ENCODE measurements at places on chromosomes 4 and X.

GRCh38 chrX:130789793-130790192, 113.2 kb downstream of the ENOX2 start:
- DNase-seq: no peak

- DNase-seq: no peak
Observed at GRCh38 chr4:3674479-3674851, 91.7 kb upstream of the ADRA2C start.

- no peak for DNase-seq
Observed at GRCh38 chrX:110745288-110745687, 50.3 kb downstream of the CHRDL1 start.

DNA sequence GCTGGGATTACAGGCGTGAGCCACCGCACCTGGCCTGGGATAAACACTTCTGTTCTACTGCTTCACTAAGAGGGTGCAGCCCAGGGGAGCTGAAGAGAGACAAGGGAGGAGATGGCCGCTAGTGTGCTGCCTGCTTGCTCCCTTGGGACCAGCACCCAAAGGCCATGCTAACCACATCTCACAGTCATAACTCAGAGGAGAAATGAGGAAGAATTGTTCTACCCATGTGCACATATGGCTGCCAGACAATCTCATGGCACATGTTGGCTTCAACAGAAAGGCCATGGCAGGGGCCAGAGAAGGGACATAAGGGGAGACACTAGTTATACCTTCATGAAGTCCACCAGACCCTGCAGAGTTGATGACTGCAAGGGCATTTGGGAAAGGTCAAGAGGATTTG, 22.4 kb downstream of the CLDN22 start:
- DNase-seq: no peak

GRCh38 chr4:132809298-132810032, 339.6 kb upstream of the PCDH10 start:
- no peak for DNase-seq

DNA sequence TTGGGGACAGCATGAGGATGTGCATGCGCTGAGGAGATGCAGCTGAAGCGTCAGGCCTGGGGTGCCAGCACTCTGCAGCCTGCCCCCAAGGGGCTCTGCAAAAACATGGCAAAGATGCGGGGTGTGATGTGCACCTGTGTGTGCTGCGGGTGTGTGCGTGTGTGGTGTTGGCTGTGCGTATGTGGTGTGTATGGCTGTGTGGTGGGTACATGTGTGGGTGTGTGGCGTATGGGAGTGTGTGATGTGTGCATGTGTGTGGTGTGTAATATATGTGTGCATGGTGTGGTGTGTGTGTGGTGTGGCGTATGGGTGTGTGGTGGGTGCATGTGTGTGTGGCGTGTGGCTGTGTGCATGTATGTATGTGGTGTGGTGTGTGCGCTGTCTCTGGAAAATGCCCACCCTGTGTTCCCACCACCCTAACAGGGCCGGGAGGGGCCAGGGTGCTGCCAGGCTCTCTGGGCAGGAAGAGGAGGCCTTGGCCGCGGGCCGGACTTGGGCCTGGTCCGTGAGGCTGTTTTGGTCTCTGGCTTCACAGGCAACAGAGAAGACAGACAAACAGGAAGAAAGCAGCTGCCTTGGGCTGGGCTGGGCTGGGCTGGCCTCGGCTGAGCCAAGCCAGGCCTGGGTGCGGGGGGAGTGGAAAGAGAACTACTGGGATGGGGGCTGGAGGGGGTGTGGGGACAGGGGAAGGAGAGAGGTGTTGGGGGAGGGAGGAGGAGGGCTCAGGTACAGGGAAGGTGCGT, 1.1 kb upstream of the AVPR2 start:
- DNase-seq: no peak

DNA sequence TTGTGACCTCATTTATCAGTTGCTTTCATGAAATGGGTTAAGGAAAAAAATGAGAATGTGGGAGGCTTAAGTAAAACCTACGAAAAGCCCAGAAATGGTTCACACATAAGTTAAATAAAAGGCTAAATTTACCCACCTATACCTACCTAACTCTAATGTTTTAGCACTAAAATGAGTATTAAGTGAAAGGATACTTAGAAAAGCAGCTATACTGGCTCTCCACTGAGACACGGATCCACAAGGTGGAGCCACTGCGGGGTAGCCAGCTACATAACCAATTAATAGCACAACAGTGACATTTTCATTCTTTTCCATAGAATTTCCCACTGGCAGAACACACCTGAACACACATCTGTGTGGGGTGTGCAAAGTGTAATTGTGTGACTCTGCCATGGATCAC, 101.9 kb downstream of the MAML3 start:
- no peak for DNase-seq

GRCh38 chr4:40190880-40191815, 5.7 kb upstream of the RHOH start:
- no peak for DNase-seq

DNA sequence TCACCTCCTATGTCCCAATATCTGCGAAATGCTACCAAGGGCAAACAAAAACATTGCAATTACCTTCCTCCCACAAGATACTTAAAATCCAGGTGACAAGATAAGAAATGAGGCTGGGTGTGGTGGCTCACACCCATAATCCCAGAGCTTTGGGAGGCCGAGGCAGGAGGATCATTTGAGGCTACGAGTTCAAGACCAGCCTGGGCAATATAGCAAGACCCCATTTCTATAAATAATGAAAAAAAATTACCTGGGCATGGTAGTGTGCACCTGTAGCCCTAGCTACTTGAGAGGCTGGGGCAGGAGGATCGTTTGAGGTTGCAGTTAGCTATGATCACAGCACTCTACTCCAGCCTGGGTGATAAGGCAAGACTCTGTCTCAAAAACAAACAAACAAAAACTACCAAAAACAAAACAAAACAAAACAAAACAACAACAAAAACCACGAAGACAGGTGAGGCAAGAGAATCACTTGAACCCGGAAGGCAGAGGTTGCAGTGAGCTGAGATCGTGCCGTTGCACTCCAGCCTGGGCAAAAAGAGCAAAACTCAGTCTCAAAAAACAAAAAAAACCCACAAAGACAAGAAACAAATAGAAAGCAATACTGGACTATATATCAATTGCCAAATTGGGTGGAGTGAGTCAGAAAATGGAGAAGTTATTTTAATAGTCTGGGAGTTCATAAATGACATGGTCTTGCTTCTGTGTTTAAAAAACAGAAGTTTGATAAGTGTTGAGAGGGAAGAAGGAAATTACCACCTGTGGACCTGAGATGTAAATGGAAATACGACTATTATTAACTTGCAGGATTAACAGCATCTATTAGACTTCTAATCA, 176.5 kb downstream of the FBXW7 start:
- no peak for DNase-seq

GRCh38 chr4:106264331-106264728, 51.7 kb downstream of the TBCK start:
- DNase-seq: peak; percentile 75

DNA sequence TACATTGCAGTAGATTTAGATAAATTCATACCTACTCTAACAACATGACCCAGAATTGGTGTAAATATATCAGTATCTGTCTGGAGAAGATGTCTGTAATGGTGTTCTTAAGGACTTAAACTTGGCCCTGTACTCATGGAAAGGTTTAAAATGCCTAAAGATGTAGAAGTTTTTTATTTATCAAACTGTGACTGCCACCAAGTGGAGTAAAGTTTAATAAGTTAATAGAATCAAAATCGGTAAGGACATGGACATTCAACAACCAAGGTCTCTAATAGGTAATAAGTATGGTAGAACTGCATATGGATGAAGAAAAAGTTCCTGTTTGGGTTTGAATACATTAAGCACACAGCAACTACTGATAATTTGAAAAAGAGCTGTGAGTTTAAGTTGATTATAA, 474.0 kb upstream of the NDST3 start:
- peak; percentile 22 for DNase-seq

- DNase-seq: no peak
Observed at GRCh38 chr4:100555611-100556337, 38.0 kb upstream of the EMCN start.

DNA sequence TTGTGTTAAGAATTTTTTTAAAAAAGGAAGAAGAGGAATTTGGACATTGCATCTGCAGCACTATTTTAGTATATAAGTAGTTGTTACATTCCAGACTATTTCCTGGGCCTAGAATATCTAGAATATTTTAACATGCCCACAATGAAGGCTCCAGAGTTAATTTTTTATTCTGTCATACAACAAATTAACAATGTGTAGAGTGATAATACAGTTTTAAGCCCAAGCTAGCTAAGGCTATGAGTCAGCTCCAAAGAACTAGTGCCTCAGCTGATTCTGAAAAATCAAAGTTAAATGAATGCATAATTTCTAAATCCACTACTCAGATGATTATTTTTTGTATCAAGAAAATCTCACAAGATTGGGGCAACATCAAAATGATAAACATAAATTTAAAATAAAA, 231.4 kb downstream of the PRDM5 start:
- no peak for DNase-seq

GRCh38 chr4:114807759-114808404, 209.3 kb downstream of the UGT8 start:
- peak; percentile 27 for DNase-seq

GRCh38 chrX:21972721-21973120, 32.2 kb downstream of the SMS start:
- DNase-seq: peak; percentile 74

DNA sequence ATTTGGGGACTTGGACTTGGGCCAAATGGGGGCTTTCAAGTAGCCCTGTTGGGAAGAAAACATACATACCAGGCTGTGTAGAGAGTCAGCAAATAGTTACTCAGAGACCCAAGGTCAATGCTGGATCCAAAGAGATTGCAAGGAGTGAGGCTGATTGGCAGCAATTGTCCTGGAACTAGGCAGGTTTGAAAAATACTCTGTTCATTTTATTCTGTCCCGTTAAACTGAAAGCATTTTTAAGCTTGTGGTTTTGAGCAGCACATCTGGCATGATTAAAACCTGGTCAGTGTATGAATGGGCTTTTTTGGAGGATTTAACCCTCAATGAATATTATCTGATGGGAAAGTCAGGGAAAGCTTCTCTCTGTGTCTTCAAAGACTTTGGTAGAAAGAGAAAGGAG, 294.3 kb upstream of the BOD1L1 start:
- DNase-seq: no peak

DNA sequence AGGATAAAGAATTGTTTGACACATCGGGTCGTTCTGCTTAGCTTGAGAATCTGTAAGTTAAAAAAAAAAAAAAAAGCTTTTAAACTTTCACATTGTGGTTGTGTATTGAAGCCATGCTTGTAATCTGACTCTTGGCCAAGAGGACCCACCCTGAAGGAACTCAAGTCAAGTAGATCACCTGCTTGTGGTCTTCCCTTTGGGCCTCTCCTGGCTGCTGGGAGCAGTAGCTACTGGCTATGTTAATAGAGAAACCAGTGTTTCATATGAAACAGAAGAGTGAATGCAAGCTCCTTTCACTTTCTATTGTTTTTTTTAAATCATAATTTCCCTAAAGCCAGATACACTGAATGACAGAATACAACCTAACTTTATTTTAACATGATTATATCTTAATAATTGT, 402.4 kb upstream of the NDST4 start:
- no peak for DNase-seq

DNA sequence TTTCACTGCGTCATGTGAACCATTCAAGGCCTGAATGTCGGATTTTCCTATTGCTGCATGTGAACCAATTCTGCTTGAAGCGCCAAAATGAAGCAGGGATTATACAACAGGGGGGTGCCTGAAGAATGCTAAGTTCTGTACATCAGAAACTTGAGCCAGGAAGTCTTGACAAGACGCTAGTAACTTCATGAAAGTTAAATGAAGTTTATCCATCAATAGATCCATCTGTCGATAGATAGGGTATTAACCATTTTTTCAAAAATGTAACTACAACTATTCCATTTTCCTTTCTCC, 590 bp upstream of the NAF1 start:
- no peak for DNase-seq

GRCh38 chrX:18368402-18368801, 13.9 kb upstream of the SCML2 start:
- no peak for DNase-seq

GRCh38 chr4:19514276-19515070, 737.2 kb upstream of the SLIT2 start:
- DNase-seq: no peak

DNA sequence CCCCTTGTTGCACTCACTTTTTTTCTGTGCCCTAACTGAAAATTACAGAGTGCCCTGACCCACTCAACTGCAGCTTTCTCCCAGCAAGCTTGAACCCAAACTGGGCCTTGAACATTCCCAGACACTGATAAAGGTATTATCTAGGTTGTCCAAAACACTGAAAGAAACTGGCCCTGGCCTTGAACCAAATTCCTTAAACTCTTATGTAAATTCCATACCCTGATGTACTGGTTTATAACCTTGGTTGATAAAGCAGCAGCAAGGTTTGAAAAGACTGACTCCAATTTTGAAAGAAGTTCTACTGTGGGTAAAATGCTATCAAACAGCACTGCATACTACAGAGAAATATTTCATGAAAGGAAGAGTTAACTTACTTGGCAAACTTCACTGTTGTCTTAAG, 125.6 kb downstream of the PHF8 start:
- DNase-seq: no peak

DNA sequence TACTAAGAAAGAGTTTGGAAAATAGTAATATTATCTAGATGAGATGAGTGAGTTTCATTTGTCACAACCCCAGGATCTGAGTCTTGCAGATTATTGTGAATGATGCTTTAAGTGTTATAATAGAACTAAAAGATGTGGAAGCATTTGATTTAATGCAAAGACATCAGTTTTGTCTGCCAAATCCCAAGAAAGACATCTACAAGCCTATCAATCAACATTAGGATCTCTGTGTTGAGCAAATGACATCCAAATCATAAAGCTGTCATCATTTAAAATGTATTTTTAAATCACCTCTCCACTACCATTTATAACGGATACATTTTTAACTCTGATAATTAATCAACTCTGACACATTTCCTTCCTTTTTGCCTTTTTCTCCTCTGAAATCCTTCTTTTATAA, 310.8 kb upstream of the SLIT2 start:
- no peak for DNase-seq

- no peak for DNase-seq
Observed at GRCh38 chrX:119685225-119686066, 7.5 kb downstream of the SEPTIN6 start.

- peak; percentile 68 for DNase-seq
Observed at GRCh38 chr4:138243369-138243768, 1.2 kb upstream of the SLC7A11 start.

GRCh38 chrX:116462822-116463221, at the start of gene CT83:
TSS of gene CT83 (minus strand) at chrX:116462976. CDS start at chrX:116462856, 120 bp downstream.
- no peak for DNase-seq

DNA sequence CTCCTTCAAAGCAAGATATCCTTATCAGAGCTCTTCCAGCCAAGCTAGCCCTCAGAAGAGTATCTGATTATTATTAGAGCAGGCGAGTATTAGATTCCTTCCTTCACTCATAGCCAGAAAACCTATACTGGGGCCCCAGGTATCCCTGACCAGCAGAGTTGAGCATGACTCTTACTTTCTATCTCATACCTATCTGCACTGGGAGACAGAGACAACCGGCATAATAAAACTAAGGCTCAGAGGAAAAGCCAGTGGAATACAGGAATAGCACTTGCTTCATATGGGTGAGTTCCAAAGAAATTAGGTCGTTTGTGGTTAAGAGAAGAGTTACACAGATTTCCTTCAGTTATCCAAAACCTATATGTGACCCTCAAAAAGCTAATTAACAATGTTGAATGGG, 41.8 kb upstream of the COX7B2 start:
- no peak for DNase-seq

GRCh38 chrX:30822764-30823163, 66.3 kb downstream of the TAB3 start:
- DNase-seq: no peak

GRCh38 chr4:68271851-68272357, 26.4 kb upstream of the TMPRSS11B start:
- peak; percentile 44 for DNase-seq

Data from RCC 7860 (cell line).